Smooth muscle cell of the brain vasculature (primary cell): ENCODE measurements at places on chromosomes 2 and 18.

DNA sequence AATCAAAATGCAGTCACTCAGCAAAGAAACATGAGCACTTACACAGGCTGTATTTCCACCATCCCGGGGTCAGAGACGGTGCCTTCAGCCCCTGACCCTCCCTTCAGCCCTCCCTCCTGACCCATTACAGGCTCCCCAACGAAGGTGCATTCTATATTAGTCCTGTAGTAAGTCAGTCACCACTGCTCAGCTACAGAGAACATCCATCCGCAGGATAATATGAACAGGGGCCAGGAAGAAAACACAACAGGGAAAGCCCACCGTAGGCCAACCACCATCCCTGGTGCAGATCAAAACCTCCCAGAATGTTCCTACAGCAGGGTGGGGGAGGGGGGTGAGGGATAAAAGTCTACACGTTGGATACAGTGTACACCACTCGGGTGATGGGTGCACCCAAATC is 15.1 kb downstream of the PXDN start:
- DNase-seq: no peak

GRCh38 chr2:29443627-29444026 is 328.4 kb downstream of the CLIP4 start:
- no peak for DNase-seq

GRCh38 chr2:231168460-231169139 is 29.8 kb upstream of the ARMC9 start:
- no peak for DNase-seq

DNA sequence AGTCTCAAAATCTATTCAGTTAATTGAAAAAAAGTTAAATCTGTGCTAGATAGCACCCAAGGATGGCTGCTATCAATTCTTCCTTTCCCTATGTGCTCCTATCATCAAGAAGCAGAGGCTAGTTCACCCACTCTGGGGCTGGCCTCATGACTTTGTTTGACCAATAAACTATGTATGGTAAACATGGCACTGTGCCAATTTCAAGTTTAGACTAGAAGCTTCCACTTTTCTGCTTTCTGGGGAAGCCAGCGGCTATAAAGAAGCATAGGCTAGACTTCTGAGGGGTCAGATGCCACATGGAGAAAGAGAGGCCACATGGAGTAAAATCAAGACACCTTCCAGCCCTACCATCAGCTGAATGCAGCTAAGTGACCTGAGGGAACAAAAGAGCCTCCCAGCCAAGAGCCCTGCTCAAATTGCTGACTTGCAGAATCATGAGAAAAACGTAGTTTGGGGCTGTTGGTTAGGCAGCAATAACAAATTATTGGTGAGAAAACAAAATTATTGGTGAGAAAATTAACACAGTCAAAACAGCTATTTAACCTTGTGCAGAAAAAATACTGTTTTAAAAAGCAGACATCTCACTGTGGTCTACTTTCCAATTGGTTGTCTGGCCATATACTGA is 86.5 kb upstream of the SLC14A2 start:
- DNase-seq: no peak

- no peak for DNase-seq
Measured at GRCh38 chr2:37786854-37787253, 115.4 kb upstream of the CDC42EP3 start.

DNA sequence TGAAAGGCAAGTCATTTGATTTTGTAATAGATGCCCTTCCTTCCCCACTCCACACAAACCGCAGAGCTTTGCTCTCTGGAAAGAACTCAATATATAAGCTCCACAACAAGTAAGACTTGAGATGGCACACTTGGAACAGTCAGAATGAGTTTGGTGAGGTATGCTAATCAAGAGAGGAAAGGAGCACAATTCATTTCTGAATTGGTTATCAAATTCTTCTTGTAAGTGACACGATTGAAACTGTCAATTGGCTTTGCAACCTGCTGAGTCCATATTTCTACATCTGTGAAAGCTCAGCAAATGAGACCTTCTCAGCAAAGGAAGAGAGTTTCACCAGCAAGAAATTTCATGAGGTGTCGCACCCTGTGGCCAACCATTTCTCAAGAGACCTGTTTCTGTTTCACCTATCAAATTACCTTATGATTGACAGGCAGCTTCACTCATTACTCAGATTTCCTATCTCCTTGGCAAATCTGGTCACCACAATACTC is 19.1 kb downstream of the CTLA4 start:
- no peak for DNase-seq

DNA sequence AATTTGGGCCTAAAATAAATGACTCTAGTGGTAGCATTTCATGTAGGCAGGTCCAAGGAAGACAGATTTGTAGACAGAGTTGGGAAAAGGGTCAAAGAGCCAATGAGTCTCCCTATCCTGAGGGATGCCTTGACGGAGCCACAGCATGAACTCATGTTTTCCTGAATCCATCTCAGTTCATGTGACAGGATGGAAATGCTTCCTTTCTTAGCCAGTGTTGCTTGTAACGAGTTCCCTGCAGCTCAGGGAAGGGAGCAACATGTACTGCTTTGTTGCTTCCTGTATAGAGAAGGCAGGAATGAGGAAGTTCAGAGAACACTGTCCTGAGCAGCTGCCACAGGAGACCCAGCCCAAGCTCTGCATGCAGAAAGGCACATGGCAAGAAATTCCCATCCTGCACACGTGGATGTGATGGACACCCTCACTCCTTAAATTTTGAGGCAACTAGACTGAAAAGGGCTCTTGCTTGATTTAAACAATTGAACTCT is 27.9 kb downstream of the TMEM17 start:
- DNase-seq: no peak

DNA sequence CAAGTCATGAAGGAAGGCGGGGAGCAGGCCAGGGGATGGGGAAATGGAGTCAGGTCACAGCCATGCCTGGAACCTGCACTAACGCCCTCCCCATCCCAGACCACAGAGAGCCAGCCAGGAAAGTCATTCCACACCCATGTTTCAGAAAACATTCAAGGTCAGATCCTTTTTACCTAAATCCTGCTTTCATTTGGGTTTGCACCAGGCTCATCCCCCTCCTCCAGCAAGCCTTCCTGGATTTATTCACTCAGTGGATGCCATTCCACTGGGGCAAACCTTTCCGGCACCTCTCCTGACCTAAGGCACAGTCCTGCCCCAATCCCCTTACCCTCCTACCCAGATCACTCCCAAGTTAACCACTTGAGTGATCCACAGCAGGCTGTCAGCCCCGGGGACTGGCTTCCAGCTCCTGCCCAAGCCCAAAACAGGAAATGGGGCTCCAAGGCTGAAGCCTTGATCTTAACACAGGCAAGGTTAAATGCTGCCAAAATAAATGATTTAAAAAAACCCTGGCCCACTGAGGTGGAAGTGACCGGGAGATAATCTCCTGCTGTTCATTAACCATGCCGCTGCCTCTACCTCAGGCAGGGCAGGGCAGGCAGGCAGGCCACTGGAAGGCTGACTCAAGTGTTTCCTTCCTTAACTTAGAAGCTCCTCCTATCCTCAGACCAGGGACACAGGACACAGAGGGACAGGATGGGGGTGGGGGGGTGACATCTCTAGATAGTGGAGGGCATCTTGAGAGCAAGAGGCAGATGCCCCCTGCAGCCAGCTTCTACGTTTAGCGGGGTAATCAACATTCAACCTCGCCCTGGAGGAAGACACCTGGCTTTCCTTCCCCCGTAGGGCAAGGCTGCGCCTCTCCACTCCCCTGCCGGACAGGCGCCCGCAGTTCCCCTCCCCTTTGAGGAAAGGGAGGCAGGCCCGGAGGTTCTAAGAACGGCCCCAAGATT is 1.4 kb downstream of the RAB11FIP5 start:
- no peak for DNase-seq

GRCh38 chr18:76981396-76981968 is 151.1 kb downstream of the MBP start:
- peak; percentile 9 for DNase-seq
